ENCODE measurements at places on chromosomes 12 and 14. TPM values are rescaled to one million over a fixed set of nuclear protein-coding genes. Genes with fewer than 3 reads are reported as not detected.
A peak's percentile ranks its signal among the peaks of the same experiment; 100 is the strongest.

CMA1 gene
- 0.66 TPM for total RNA-seq

INHBE gene
- not detected for total RNA-seq

DUSP6 gene
- total RNA-seq, result 16.1 TPM

SLCO1B3 gene
- total RNA-seq, result 0.60 TPM

C14orf132 gene
- total RNA-seq, result 4.8 TPM

DNAI7 gene
- 1.1 TPM for total RNA-seq

KRT2 gene
- total RNA-seq, result not detected

BMP4 gene
- 9.8 TPM for total RNA-seq

KRT6A gene
- total RNA-seq, result not detected

DYNC1H1 gene
- total RNA-seq, result 402 TPM

- no peak overlapping the region for H3K27ac ChIP-seq
- H3K4me1 ChIP-seq, result no peaks in the 10 kb centered on the region
- H3K36me3 ChIP-seq, result no peaks in the 10 kb centered on the region
Measured at GRCh38 chr12:43106355-43106754, 445.6 kb downstream of the ADAMTS20 start.

- H3K27ac ChIP-seq, result peak overlapping the region; percentile 92
- peaks cover 26% of the 10 kb centered on the region for H3K27me3 ChIP-seq
- DNase-seq, result peak; percentile 70
- peak overlapping the region; percentile 51 for H3K4me3 ChIP-seq
- H3K36me3 ChIP-seq, result no peaks in the 10 kb centered on the region
Measured at GRCh38 chr14:105061428-105062047, 3.7 kb downstream of the GPR132 start.

DNA sequence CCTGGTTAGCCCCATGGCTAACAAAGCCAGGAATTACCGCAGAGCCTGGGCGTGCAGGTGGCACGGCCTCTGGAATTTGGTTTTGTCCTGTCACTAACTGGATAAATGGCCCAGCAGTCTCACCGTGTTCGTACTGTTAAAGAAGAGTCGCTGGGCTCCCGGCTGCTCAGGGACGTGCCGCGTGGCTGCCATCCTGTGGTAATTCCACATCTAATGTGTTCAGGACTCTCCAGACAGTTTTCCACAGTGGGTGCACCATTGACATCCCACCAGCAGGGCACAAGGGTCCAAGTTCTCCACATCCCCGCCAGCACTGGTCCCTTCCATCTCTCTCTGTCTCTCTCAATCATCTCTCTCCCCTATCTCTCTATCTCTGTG, 19.6 kb downstream of the NOC4L start:
- H3K4me3 ChIP-seq, result no peak overlapping the region
- DNase-seq, result no peak
- no peaks in the 10 kb centered on the region for H3K36me3 ChIP-seq
- peaks cover 4% of the 10 kb centered on the region for H3K4me1 ChIP-seq
- H3K27me3 ChIP-seq, result peaks cover 63% of the 10 kb centered on the region

DNA sequence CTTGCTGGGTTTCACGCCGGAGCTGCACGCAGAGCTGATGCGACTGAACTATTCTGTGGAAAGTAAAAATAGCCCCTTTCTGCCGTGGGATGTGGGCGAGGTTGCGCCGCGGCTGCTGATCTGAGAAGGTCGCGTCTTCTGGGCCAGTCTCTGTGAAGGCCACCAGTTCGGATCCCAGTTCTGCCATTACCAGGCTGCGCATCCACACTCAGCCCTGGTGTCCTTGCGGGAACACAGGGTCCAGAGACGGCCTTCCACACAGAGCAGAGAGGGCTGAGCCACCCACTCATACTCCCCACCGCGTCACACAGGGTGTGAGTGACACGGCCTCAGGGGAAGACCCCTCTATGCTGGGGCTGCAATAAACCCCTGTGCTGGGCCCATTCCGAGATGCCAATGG, 13.9 kb downstream of the GALNT9 start:
- no peaks in the 10 kb centered on the region for H3K36me3 ChIP-seq
- H3K4me3 ChIP-seq, result no peak overlapping the region
- no peak for DNase-seq
- no peaks in the 10 kb centered on the region for H3K4me1 ChIP-seq
- no peak overlapping the region for H3K27ac ChIP-seq

- H3K4me3 ChIP-seq, result no peak overlapping the region
- H3K4me1 ChIP-seq, result peaks cover 24% of the 10 kb centered on the region
- H3K27ac ChIP-seq, result no peak overlapping the region
- no peak for DNase-seq
Measured at GRCh38 chr14:95225251-95225887, 68.0 kb upstream of the DICER1 start.

DNA sequence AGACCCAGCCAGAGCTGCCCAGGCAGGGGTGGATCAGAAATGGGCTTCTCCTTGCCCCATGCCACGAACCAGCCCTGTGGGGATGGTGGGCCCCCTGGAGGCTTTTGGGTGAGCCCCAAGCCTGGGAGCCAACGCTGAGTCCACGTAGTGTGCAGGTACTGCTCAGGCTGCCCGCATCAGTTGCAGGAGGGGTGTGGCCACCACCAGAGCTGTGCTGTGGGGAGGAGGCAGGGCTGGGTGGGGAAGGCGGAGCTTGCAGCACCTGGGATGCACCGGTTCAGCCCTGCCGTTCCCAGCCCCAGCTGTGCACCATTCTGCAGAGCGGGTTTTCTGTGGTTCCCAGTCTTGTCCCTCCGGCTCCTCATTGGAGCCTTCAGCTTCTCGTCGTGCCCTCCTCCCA, 36.3 kb downstream of the IL31 start:
- no peak overlapping the region for H3K27ac ChIP-seq
- H3K36me3 ChIP-seq, result peaks cover 79% of the 10 kb centered on the region
- H3K4me1 ChIP-seq, result peaks cover 5% of the 10 kb centered on the region
- H3K4me3 ChIP-seq, result no peak overlapping the region
- H3K27me3 ChIP-seq, result no peaks in the 10 kb centered on the region

- no peaks in the 10 kb centered on the region for H3K27me3 ChIP-seq
- peak overlapping the region; percentile 0 for H3K4me3 ChIP-seq
- DNase-seq, result peak; percentile 54
- peak overlapping the region; percentile 90 for H3K27ac ChIP-seq
- H3K36me3 ChIP-seq, result no peaks in the 10 kb centered on the region
Measured at GRCh38 chr14:99554184-99554583, 49.8 kb downstream of the CCDC85C start.

- no peaks in the 10 kb centered on the region for H3K27me3 ChIP-seq
- peaks cover 69% of the 10 kb centered on the region for H3K4me1 ChIP-seq
- H3K4me3 ChIP-seq, result peak overlapping the region; percentile 96
- peaks cover 14% of the 10 kb centered on the region for H3K36me3 ChIP-seq
Measured at GRCh38 chr14:49893309-49894213, 679 bp downstream of the ARF6 start.

DNA sequence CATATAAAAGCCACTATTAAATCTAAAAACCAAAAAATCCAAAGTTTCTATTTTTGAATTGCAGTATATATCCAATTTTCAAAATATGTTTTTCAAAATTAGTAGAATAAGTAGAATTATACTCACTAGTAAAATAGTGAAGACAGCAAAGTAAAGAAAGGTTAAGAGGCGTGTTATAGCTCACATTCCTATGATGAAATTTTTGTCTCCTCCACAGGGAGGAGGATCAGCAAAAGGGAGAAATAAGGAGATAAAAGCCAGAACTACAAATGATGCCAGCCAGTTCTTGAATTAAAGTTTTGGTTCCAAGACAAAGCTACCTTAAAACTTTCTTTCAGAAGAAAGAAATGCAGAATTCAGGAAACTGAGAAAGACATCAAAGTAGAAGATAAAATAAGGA, 50.0 kb downstream of the C2CD5 start:
- DNase-seq, result no peak
- H3K27ac ChIP-seq, result no peak overlapping the region
- peaks cover 8% of the 10 kb centered on the region for H3K4me1 ChIP-seq
- H3K27me3 ChIP-seq, result no peaks in the 10 kb centered on the region

- no peaks in the 10 kb centered on the region for H3K36me3 ChIP-seq
- peaks cover 2% of the 10 kb centered on the region for H3K27me3 ChIP-seq
- no peak overlapping the region for H3K4me3 ChIP-seq
- H3K4me1 ChIP-seq, result no peaks in the 10 kb centered on the region
- no peak overlapping the region for H3K27ac ChIP-seq
Measured at GRCh38 chr14:62029569-62029924, 267.3 kb downstream of the SNAPC1 start.

- H3K36me3 ChIP-seq, result no peaks in the 10 kb centered on the region
- DNase-seq, result no peak
- H3K4me1 ChIP-seq, result no peaks in the 10 kb centered on the region
- H3K27ac ChIP-seq, result no peak overlapping the region
- H3K27me3 ChIP-seq, result peaks cover 38% of the 10 kb centered on the region
- H3K4me3 ChIP-seq, result no peak overlapping the region
Measured at GRCh38 chr14:61891170-61891569, 128.9 kb downstream of the SNAPC1 start.

DNA sequence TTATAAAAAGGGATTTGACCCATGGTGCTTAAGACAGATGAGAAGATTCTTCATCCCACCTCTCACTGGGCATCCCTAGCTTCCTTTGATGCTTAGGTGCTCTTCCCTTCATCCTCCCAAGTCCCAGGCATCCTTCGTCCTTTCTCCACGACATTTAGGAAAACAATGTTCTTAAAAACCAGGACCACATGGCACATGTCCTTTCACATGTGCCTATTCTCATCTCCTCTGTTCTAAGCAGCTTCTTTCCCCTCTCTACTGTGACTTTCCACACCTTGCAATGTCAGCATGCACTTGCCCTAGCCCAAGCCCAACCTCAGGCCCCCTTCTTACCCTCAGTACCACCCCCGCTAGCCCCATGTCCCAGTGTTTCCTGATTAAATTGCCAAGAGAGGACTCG, 12.2 kb downstream of the TPH2 start:
- peaks cover 30% of the 10 kb centered on the region for H3K27me3 ChIP-seq
- no peak overlapping the region for H3K4me3 ChIP-seq
- no peaks in the 10 kb centered on the region for H3K4me1 ChIP-seq

DNA sequence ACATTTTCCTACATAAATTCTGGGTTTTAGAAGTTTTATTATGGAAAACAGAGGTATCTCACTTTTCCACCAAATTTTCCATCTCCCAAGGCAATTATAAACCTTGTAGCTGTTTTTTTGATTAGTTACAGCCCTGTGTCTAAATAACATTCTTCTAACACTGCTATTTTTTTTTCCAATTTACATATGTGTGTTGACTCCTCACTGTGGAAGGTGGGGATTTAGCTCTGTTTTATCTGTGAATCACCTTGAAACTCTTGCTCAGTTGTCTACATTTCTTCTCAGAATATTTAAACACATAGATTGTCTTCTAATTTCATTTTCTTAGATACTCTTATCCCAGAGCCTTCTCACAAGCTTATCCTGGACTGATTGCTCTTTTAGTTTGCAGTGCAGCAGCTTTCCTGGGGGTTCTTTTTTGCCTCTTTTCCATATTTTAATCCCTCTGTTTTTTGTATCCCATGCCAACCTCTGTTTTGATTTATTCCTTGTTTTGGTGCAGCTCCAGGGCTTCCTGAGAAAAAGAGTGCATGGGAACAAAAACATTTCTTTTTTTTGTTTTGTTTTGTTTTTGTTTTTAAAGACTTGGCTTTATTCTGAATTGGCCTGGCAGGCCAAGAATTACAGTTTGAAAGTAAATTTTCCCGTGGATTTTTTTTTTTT, 36.7 kb downstream of the TBC1D15 start:
- H3K27ac ChIP-seq, result peak overlapping the region; percentile 45
- peaks cover 55% of the 10 kb centered on the region for H3K4me1 ChIP-seq
- DNase-seq, result no peak

GRCh38 chr12:58176296-58176869, 235.0 kb downstream of the ATP23 start:
- H3K36me3 ChIP-seq, result no peaks in the 10 kb centered on the region
- no peak for DNase-seq
- no peaks in the 10 kb centered on the region for H3K4me1 ChIP-seq
- H3K27ac ChIP-seq, result no peak overlapping the region
- no peaks in the 10 kb centered on the region for H3K27me3 ChIP-seq

GRCh38 chr12:57614178-57614947, 3.1 kb downstream of the ARHGEF25 start:
- H3K36me3 ChIP-seq, result peaks cover 29% of the 10 kb centered on the region
- peaks cover 85% of the 10 kb centered on the region for H3K4me1 ChIP-seq
- peak overlapping the region; percentile 46 for H3K27ac ChIP-seq

GRCh38 chr12:9872742-9873141, 3.6 kb upstream of the CLEC2B start:
- no peaks in the 10 kb centered on the region for H3K27me3 ChIP-seq
- H3K27ac ChIP-seq, result no peak overlapping the region
- no peak for DNase-seq
- peaks cover 5% of the 10 kb centered on the region for H3K4me1 ChIP-seq

DNA sequence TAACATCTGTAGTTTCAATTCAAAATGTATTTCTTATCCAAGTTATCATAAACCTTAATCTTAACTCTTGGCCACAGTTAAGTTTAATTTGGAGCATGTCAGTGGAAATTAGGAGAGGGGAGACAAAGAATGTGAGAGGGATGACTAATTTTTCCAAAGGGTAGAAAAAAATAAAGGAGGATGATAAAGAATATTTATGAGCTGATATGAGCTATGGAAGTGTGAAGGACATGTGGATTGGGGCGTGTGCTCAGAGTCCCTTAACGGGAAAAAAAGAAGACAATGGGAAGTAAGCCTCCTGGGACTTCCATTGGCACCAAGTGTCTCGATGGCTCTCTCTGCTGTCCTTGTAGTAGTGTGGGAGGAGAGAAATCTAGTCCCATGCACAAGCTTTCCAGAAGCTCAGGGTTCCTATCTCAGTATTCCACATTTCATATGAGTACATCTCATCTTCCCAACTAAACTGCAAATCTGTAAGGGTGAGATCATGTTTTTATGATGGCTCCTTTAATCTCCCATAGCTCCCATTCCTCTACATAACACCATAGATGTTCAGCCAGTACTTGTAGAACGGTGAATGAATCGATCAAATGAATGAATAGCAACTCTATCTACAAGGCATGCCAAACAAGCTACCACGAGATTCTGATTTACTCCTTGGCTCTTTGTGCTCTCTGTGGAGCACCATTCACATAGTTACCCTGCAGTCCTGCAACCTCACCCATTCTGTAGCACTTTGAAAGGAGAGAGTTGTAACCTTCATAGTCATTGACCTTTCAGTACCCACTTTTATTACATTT, 27.4 kb downstream of the BCL2L14 start:
- peaks cover 11% of the 10 kb centered on the region for H3K4me1 ChIP-seq
- no peaks in the 10 kb centered on the region for H3K27me3 ChIP-seq
- H3K4me3 ChIP-seq, result no peak overlapping the region
- DNase-seq, result no peak
- H3K27ac ChIP-seq, result no peak overlapping the region
- no peaks in the 10 kb centered on the region for H3K36me3 ChIP-seq

GRCh38 chr14:100294213-100294962, 11.9 kb downstream of the SLC25A29 start:
- H3K27ac ChIP-seq, result peak overlapping the region; percentile 47
- H3K4me3 ChIP-seq, result no peak overlapping the region
- H3K27me3 ChIP-seq, result no peaks in the 10 kb centered on the region
- peaks cover 61% of the 10 kb centered on the region for H3K4me1 ChIP-seq
- DNase-seq, result peak; percentile 63
- H3K36me3 ChIP-seq, result peaks cover 16% of the 10 kb centered on the region

DNA sequence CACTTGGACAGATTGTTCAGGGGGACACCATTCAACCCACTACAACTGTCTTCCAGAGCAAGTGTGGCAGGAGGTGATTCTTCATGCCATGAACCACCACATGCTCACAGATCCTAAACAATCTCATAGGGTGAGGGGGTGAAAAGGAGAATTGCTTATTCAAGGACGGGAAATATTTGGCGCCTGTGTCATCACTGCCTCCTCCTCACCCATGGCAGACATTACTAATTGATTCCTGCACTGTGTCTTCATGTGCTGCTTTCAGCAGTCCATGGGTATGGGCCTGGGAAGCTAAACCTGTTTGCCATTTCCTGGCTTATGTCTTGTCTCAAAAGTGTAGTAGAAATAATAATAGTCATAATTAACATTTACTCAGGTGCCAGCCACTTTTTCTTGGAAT, 31.3 kb downstream of the MMAB start:
- H3K36me3 ChIP-seq, result peaks cover 6% of the 10 kb centered on the region
- H3K4me1 ChIP-seq, result peaks cover 11% of the 10 kb centered on the region
- H3K27ac ChIP-seq, result no peak overlapping the region
- no peak for DNase-seq
- peaks cover 5% of the 10 kb centered on the region for H3K27me3 ChIP-seq
